ENCODE measurements at places on chromosomes 1 and 21.

GRCh38 chr1:48215222-48215621, 7.3 kb upstream of the SLC5A9 start:
- no peak for DNase-seq

DNA sequence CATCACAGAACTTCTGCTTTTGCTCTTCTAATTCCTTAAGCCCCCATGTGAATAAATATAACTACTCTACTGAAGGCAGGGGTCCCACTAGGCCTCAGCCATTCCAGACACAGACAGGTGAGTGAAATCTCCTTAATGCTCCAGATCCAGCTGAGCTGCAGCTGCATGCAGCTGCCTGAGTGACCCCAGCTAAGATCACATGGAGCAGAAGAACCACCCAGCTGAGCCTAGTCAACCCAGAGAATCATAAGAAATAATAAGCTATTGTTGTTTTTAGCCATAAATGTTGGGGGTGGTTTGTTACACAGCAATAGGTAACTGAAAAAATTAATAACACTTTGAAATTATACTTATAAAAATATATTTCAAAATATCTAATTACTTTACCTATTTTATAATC, 220.3 kb downstream of the SIPA1L2 start:
- DNase-seq = no peak

GRCh38 chr1:54274448-54274847, 74.5 kb downstream of the MRPL37 start:
- DNase-seq = no peak

DNA sequence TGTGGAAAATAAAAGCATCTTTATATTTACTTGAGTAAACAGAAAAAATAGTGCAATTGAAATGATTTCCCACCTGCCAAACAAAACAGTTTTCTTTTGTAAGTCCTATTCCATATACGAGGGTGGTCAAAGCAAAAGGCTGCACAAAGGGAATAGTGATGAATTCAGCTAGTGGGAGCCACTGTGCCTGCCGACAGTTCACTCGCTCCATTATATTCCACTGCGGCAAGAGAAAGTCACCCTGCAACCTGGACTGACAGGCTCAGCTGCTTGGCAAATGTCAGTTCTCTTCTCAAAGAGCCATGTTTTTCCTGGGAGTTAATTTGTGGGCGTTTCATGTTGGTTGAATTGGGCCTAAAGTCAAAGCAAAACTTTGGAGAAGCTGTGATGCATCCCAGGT, 145.4 kb downstream of the LMO4 start:
- no peak for DNase-seq

DNA sequence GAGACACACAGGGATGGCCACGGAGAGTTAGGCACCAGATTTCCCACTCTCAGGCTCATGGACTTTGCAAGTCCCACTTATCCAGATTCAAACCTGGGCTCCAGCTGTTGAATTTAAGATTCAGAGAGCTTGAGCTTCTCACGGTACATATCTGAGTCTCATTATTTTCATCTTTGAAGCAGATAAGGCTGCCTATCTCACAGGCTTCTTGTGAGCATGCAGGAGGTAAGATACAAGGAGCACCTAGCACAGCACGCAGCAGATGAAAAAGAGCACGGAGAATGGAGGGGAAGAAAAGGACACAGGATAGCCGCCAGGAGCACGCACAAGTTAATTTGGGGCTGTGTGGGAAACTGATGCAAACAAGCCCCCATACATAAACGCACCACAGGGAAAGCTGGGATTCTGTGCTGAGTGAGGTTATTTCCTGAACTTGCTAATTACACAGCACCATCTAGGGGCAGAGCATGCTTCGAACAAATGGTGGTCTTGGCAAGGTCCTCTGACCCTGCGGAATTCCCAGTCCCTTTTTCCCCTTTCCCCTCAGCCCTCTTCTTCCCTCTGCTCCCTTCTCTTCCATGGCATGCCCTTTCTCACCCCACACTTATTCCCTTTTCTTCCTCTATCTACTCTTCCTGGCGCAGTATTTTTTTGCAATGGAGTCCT, 134.7 kb upstream of the VANGL1 start:
- no peak for DNase-seq

GRCh38 chr1:232457595-232457994, 172.3 kb downstream of the SIPA1L2 start:
- DNase-seq = no peak

- no peak for DNase-seq
Measured at GRCh38 chr1:26254404-26254803, 20.4 kb downstream of the CEP85 start.

DNA sequence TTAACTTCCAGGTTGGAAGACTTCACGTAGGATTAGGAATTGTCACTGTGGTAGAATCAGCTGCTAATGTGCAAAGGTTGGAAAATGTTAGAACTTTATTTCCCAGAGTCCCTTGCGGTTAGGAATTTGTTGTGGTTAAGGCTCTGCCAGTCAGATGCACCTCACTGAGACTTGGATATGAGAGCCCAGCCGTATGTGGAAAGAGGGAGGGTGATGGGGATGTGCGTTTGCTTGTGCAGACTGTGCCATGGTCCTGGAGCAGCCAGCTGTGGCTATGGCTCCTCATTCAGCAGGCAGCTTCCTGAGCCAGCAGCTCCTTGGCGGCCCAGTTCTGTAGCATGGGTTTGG, 12.5 kb downstream of the S100A10 start:
- DNase-seq = no peak

DNA sequence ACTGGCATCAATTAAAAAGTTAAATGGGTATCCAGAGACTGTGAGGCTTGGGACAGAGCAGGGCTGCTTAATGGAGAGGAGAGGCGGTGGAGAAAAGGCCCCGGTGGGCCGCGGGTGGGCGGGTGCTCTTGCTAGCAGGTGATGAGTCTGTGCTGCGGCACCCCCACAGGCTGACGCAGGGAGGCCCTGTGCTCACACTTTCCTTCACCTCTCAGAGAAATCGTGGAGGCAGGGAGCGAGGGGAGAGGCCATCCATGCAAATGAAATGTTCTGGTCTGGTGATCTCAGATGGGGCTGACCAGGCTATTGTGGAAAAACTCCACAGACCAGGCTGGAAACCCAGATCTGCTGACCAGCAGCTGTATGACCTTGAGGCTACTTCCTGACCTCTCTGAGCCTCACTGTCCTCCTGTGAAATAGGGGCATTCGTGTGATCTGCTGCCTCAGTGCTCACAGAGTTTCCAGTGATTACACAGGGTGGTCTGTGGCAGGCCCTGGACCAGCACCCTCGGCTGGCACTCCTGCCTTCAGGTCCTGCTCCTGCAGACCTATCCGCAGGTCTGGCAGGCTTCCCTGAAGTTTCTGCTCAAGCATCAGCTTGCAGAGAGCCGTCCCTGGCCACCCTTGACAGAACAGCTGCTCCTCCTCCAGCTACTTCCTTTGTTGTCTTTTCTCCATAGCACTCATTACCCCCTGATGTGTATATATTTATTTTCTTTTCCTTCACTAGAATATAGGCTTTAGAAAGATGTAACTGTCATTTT, 89.2 kb downstream of the BEND5 start:
- DNase-seq = no peak

GRCh38 chr1:91653183-91653582, 152.5 kb downstream of the CDC7 start:
- no peak for DNase-seq

Data from HL-60 (cell line).